ENCODE measurements at places on chromosomes 1 and 21. TPM values are rescaled to one million over a fixed set of nuclear protein-coding genes. Genes with fewer than 3 reads are reported as not detected.

DNA sequence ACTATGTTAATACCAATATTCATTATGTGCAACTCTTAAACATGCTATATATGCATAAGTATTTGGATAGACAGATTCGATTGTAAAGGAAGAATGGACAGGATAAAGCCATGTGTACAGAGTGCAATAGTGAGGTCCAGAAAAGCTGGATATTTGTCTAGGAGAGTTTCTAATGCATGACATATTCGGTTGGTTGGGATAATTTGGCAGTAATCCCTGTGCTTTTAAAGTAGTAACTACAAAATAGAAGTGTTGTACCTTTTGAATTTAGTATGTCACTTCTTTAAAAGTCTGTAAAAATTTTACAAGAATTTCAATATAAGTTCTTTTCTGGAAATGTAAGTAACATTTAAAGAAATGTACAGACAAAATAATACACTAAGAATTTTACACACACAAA is 774.5 kb downstream of the USP25 start:
- DNase-seq = no peak

- DNase-seq = no peak
These were observed 15.1 kb downstream of the FALEC start for GRCh38 chr1:150530491-150531159.

DNA sequence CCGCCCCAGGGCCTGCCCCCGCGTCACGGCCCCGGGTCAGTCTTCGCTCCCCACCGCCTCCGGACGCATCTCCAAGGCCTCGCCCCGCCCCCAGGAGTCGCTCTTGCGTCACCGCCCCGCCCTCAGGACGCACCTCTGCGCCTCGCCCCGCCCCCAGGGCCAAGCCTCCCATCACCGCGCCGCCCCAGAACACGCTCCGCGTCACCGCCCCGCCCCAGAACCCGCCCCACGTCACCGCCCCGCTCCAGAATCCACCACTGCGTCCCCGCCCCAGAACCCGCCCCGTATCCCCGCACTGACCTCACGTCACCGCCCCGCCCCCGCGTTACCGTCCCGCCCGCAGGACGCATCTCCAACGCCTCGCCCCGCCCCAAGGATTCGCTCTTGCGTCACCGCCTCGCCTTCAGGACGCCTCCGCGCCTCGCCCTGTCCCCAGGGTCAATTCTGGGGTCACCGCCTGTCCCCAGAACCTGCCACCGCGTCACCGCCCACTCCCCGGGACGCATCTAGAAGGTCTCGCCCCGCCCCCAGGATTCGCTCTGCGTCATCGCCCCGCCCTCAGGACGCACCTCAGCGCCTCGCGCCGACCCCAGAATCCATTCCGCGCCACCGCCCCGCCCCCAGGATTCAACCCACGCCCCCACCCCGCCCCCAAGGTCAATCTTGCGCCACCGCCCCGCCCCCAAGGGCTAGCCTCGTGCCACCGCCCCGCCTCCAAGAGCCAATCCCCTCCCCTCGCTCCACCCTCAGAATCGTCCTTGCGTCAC is 451 bp upstream of the CASP9 start:
- peak; percentile 100 for DNase-seq

GRCh38 chr21:17789656-17790055 is 29.5 kb downstream of the C21orf91 start:
- DNase-seq = no peak

The FALEC gene
- total RNA-seq = not detected
